Cardiac septum (tissue), 1 donor: ENCODE measurements at places on chromosomes 2 and 18.

GRCh38 chr18:69957747-69958146 is 10.1 kb upstream of the CD226 start:
- DNase-seq, result no peak

DNA sequence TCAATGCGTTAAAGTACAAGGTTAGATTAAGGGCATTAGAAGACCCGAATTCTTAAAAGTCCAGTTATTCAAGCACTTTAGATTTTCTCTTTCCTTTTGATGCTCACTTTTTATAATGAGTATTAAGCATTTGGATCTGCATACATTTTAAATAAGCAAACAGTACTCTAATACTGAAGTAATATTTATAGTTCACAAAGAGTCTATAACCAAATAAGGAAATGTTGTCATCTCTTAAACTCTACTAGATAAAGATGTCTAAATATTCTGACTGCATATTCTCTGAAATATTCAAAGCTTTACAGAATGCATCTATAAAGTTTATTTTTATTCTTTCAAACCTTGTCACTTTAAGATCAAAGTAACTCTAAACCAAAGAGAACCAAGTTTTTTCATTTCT is 25.5 kb downstream of the PPP3R1 start:
- DNase-seq, result no peak

DNA sequence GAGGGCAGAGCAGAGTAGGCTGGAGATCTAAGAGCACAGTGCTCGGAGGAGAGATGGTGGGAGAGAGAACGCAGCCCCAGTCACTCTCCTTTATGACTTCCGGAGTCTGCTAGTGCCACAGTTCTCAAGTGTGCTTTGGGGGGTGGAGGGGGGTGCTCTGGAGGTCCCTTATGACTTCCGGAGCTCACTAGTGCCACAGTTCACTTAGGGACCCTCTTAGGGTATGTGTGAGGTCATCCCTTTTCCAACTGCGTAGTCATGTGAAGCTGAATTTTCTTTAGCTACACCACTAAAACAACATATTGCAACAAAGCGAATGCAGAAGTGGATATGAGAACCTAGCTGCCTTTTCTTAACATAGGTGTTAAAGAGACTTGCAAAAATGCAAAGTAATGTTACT is 153.7 kb upstream of the KCTD1 start:
- no peak for DNase-seq

- DNase-seq, result no peak
Observed at GRCh38 chr2:217090884-217091283, 231.0 kb upstream of the TNP1 start.
